Stimulated activated CD8-positive, alpha-beta memory T cell treated with anti-CD3 and anti-CD28 coated beads, Interleukin-4, amount 100 ng/mL, for 1 hour (primary cell): ENCODE measurements at places on chromosomes 13 and 19.

DNA sequence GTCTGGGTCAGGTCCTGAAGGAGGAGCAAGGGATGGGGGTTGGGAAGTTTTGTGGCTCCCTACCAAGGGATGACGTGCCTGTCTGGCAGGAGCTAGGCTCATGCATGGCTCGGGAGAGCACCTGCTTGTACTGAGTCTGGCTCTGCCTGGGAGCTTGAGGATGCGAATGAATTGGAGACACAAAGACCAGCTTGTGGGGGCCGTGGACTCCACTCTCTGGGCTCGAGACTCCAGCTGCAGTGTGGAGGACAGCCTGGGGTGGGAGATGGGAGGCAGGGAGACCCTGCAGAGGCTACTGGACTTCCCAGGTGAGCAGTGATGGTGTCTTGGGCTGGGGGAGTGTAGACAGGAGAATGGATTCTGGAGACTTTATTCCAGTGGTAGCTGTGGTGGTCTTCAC is 15.2 kb upstream of the URI1 start:
- no peak for DNase-seq

- no peak for DNase-seq
Measured at GRCh38 chr13:80039000-80039399, 301.9 kb downstream of the SPRY2 start.

- DNase-seq = no peak
Measured at GRCh38 chr13:41765813-41766212, 195.1 kb downstream of the VWA8 start.

DNA sequence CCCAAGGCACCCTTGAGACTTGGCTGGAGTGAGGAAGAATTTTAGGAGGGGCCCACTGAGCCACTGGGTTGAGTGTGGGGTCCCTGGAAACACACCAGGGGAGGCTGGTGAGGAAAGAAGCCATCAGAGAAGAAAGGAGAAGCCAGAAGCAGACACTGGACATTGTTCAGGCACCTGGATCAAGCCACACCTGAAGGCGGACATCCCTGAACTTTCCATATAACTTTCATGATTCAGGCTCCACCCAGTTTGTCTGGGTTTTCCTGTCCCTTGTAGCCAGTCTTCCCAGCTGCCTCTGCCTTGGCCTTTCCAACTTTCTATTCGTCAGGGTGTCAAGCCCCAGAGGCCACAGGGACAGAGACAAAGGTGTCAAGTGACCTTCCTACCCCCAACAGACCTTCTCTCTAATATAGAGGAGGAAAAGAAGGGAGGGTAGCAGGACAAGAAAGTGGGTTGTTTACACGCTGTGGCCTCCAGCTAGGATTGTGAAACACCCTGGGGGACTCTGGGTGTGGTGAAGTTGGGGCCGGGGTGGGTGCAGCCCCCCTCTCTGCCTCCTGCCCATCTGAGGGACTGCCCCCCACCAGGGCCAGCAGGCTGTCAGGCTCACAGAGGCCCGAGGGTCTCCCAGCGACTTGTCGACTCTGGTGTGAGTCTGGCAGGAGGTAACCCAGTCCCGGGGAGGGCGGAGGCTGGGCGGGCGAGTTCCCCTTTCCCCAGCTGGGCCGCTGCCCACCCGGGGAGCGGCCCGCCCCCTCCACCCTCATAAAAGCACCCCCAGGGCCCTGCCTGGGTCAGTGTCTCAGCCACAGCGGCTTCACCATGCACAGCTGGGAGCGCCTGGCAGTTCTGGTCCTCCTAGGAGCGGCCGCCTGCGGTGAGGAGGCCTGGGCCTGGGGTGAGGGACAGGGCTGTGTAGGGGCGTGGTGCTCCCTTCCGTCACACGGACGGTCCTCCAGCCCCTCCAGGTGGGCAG is at the start of gene CFD:
TSS of gene CFD (plus strand) at position 797 of the 976 bp plus-strand sequence. CDS start at position 823, 26 bp downstream.
- no peak for DNase-seq

DNA sequence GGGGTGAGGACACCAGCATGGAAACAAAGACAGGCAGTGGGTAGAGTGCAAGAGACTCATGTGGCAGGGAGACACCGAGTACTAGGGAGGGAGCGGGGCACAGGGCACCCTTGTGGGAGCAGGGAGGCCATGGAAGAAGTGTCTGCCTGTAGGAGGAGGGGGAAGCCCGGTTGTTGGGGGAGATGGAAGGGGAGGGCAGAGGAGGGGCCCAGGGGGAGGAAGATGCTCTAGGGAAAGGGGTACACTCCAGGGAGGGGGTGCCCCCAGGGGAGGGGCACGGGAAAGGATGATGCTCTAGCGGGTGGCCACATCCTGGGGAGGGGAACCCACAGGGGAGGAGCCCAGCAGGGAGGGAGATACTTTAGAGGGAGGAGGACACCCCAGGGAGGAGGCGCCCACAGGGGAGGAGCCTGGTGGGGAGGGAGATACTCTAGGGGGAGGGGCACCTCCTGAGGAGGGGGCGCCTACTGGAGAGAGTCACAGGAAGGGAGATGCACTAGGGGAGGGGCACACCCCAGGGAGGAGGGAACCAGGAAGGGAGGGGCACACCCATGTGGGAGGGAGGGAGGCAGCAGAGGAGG is 24.9 kb downstream of the CPAMD8 start:
- peak; percentile 8 for DNase-seq
